ENCODE measurements at places on chromosomes 1 and 21.

- peak; percentile 73 for DNase-seq
These were observed 569 bp downstream of the ATF3 start for GRCh38 chr1:212608959-212609700.

DNA sequence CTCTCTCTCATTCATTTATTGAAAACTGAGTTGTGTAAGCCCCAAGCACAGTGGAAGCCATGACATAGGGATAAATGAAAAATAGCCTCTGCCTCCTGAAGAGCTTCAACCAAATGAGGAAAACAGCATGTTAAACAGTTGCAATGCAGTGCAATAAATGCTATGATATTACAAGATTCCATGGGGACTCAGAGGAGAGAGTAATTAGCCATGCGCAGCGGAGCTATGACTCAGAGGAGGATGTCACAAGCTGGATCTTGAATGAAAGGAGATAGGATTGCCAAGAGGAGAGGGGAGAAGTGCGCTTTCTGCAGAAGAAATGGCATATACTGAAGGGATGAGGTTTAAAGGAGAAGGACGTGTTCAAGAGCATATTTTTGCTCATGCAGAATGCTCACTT, 231.3 kb upstream of the PLXNA2 start:
- DNase-seq: no peak

GRCh38 chr1:119143706-119144105, 3.3 kb upstream of the WARS2 start:
- DNase-seq: no peak

DNA sequence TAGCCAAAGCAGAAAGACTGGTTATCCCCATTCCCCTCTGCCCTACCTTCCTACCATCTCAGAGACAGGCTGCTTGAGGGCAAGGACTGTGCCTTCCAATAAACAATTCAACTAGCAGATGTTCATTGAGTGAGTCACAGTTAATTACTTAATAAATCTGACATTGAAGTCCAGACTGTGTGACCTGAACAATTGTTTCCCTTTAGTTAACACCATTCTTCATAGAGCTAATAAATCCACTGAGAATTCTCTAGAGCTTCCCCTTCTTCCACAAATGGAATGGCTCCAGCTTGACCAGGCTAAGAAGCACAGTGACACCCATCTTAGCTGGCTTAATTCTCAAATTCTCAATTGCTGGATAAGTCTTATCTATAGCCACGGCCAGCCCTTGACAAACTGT, 61.9 kb upstream of the GJA5 start:
- DNase-seq: no peak

DNA sequence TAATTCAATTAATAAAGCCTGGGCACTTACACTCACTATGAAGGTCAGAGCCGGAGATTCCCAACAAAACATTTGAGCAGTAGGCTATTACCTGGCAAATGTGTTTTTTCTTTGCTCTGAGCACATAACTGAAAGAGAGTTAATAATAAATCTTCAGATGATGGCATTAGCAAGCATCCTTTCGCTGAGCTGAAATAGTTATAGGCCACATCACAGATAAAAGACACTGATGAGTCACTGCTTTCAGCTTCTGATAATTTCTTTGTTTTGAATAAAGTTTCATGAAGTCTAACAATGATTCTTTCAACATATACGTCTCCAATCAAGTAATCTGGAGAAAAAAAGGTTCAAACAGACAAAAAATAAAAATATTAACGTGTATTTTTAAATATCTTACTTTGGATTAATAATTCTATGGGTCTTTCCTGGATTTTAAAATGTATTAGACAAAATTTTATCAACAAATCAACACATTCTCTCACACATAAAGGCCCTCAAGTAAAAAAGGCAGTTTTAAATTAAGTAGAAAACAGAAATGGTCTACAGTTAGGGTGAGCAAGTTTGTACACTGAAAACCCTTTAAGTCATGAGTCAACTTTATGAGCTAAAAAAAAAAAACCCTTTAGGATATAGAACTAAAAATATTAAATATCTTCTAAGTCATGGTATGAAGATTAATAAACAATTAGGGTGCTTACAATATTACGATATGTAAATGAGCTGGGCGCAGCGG, 33.1 kb downstream of the LTN1 start:
- DNase-seq: no peak

DNA sequence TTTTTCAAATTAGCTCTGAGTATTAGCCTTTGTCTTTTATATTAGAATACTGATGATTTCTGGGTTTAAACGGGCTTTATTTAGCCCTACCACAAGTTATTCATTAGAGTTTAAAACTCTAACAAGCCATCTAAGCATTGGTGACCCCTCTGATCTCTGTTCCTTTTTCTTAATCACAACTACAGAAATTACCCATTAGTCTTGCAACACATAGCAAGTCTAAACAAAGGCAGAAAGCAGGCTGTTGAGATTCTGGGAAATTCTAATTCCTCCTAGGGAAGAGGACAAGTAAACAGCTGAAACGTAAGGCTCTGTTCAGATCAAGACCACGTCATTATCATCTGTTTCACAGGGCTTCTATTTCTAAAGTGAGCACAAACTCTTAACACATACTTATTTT, 491.2 kb upstream of the ZRANB2 start:
- no peak for DNase-seq

DNA sequence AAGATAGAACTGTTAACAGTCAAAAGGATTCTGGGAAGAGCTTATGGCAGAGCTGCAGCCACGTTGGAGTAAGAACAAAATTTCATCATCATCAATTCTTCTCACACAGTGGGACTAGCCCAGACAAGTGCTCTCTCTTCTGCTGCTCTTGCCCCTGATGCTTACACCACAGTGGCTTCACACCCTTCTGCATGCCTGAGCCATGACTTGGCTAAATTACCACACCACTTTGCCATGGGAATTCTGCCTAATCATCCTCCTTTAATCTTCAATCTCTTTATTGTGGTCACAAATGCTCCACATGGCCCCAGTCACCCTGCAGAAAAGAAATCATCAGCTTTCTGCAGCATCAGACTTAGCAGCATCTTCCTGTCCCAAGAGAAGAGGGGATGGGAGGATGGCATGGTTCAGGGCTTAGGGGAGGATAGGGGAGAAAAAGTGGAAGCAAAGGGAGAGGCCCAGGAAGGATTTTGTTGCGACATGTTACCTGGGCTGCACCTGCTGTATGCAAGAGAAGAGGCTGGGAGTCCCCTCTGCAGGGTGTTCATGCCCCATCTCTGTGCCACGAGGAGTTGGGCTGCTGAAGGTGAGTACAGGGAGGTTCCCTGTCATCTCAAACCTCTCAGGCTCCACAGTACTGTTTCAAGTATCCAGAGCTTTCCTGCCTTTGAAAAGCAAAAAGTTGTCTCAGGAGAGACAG, 9.0 kb upstream of the RPTN start:
- no peak for DNase-seq

GRCh38 chr1:88549536-88549935, 134.5 kb upstream of the PKN2 start:
- no peak for DNase-seq
